ENCODE measurements at places on chromosomes 6 and 20.

DNA sequence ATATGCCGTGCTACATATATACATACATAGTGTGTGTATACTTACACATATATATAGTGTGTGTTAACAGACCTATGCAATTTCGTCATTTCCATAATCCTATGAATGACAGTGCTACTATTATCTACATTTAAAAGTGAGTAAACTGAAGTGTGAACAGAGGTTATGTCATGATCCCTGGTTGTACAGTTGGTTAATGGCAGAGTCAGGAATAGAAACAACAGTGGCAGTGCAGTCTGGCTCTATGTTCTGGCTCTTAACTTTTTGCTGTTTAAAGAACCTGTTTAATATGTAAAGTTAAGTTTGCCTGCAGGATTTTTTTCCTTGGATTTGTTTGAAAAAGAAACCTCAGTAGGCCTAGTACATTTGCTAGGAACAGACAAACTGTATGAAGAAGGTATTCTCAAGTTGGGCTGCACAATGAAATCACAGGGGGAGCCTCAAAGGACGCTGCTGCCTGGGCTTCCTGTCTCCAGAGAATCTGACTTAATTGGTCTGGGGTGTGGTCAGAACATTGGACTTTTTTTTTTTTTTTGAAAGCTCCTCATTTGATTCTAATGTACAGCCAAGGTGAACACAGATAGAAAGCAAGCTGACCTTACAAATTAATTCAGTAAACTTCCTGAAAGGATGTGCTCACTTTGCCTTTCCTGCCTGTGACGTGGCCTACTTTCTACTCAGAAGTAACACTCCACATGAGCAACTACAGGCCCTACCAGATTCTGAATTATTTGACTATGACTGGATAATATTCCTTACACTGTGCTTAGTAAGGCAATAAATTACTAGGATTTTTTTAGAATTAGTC is 29.4 kb downstream of the PLCB1 start:
- no peak for DNase-seq

GRCh38 chr6:169487579-169488436 is 214.0 kb downstream of the WDR27 start:
- no peak for DNase-seq

DNA sequence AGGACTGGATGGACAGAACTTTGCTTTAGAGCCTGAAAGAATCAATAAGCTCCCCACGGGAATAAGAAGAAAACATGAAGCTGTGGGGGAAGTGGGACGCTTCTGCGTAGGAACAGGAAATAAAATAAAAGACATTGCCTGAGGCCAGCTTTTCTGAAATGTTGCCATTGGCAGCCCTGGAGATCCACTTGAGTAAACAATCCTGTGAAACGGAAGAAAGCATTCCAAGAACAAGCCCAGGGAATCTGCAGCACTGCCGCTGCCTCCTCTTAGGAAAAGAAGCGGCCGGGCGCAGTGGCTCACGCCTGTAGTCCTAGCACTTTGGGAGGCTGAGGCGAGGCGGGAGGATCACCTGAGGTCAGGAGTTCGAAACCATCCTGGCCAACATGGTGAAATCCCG is 182.3 kb upstream of the RALGAPA2 start:
- no peak for DNase-seq

- no peak for DNase-seq
These were observed 80.4 kb upstream of the BTN3A2 start for GRCh38 chr6:26284537-26285142.
